ENCODE measurements at places on chromosomes 4 and X.

DNA sequence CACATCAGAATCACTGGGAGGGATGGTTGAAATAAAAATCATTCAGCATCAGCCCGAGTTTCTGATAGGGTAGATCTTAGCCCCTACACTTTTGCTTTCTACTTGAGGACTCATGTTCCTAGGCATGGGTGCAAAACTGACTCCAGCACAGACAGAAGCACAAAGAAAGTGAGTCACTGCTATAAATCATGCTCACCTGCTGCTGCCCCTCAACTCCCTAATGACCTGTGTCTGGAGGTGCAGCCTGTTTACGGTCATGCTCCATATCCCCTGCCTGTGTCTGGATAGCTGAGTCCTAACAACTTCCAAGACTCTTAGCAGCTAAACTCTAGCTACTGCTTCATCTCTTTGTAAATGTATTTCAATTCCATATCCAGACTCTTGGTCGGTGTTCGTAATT lies 57.8 kb downstream of the ADGRA3 start:
- H3K4me3 ChIP-seq = peak overlapping the region; percentile 8
- H3K27me3 ChIP-seq = no peaks in the 10 kb centered on the region
- peaks cover 79% of the 10 kb centered on the region for H3K4me1 ChIP-seq
- H3K27ac ChIP-seq = peak overlapping the region; percentile 97

DNA sequence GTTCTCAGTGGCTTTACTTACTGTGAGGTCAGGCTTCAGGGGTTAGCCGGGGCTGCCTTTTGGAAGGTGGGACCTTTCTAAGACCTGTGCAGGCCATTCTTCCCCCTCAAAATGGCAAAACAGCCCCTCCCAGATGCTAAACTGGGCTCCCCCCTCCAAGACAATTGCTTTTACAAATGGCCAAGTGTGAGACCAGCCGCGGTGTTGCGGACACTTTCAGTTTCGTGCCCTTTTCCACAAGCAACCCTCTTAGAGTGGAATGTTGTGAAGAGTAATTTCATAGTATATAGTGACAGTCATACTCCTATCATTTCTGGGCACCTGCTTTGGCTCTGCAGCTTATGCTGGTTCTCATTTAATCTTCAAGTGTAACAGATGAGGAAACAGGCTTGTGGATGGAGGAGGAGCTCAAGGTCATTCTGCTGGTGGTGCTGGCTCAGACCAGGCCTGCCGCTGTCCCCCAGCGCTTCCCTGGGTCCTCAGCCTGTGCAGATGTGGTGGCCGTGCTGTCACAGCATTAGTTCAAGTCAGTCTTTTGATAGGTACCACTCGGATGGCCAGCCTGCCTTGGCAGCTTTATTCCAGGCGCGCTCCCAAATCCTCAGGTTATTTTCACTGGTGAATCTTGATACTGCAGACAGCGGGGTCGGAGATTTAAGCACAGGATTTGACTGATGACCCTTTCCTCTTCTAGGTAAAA lies 55.0 kb upstream of the TADA2B start:
- no peak for DNase-seq
- no peaks in the 10 kb centered on the region for H3K27me3 ChIP-seq
- H3K27ac ChIP-seq = peak overlapping the region; percentile 98
- H3K4me3 ChIP-seq = peak overlapping the region; percentile 99

GRCh38 chr4:174170906-174171305 lies 112.6 kb downstream of the FBXO8 start:
- no peak overlapping the region for H3K4me3 ChIP-seq
- H3K4me1 ChIP-seq = no peaks in the 10 kb centered on the region
- peaks cover 7% of the 10 kb centered on the region for H3K27me3 ChIP-seq

DNA sequence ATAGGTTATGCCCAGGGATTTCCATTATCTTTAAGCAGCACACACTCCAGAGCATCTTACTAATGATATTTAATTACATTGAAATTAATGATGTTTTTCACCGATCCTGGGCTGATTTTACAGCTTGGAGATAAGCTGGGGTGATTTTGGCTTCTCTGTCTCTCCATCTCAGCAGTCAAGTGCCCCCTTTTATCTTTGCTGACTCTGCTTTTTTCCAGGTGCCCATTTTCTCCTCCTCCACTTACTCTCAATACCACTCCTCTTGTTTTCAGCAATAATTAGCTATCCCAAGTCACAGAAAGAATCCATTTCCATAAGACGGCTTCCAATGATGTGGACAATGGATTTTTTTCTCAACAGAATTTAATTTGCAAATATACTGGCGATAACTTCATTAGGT lies 266.7 kb downstream of the GBA3 start:
- H3K4me3 ChIP-seq = no peak overlapping the region
- no peaks in the 10 kb centered on the region for H3K27me3 ChIP-seq
- no peaks in the 10 kb centered on the region for H3K36me3 ChIP-seq
- DNase-seq = no peak

- DNase-seq = no peak
- H3K27me3 ChIP-seq = no peaks in the 10 kb centered on the region
- peaks cover 1% of the 10 kb centered on the region for H3K36me3 ChIP-seq
- H3K27ac ChIP-seq = no peak overlapping the region
- no peak overlapping the region for H3K4me3 ChIP-seq
Measured at GRCh38 chrX:63299596-63299995, 51.5 kb downstream of the SPIN4 start.

DNA sequence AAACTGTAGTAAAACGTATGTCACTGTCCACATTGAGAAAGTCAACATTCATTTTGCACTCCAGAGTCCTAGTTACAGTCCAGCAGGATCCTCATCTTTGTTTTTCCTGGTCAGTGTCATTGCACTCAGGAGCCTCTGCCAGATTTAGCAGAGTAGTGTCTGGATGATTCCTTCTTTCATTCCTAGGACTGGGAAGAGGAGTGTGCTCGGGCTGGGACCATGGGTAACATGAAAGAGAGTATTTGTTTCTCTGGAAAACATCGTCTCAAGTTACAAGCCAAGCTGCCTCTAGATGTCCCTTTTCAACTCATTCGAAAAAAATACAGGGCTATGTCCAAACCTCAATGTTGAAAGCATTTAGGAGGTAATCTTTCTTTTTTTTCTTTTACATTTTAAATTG lies 69.9 kb upstream of the TNIP3 start:
- no peaks in the 10 kb centered on the region for H3K27me3 ChIP-seq
- H3K36me3 ChIP-seq = peaks cover 4% of the 10 kb centered on the region
- H3K4me3 ChIP-seq = no peak overlapping the region
- H3K27ac ChIP-seq = no peak overlapping the region
- peaks cover under 1% of the 10 kb centered on the region for H3K4me1 ChIP-seq

- no peak for DNase-seq
- H3K4me1 ChIP-seq = peaks cover 3% of the 10 kb centered on the region
- no peak overlapping the region for H3K27ac ChIP-seq
- H3K36me3 ChIP-seq = no peaks in the 10 kb centered on the region
- no peaks in the 10 kb centered on the region for H3K27me3 ChIP-seq
Measured at GRCh38 chr4:147571036-147571770, 46.0 kb upstream of the TMEM184C start.

- no peak for DNase-seq
- H3K36me3 ChIP-seq = no peaks in the 10 kb centered on the region
- H3K4me3 ChIP-seq = no peak overlapping the region
Measured at GRCh38 chr4:38007645-38008044, 47.4 kb downstream of the PTTG2 start.

DNA sequence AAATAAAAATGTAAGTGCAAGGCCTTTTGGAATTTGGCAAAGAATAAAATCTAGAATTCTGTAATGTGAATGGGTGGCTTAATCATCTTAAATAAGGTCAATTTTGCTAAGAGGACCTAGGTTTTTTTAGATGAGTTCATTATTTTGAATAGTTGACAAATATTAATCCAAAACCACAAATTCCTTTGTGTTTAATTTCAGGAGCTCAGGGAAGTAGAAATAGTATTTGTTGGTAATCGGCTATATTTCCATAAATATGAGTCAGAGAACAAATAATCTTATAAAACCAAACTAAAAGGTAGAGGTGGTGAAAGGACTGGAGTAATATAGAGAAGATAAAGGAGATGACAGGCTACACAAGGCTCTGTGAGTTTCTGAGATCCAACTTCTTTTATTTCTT lies 190.4 kb upstream of the TLL1 start:
- H3K27me3 ChIP-seq = no peaks in the 10 kb centered on the region
- DNase-seq = no peak

GRCh38 chr4:68373513-68373912 lies 23.6 kb upstream of the YTHDC1 start:
- H3K36me3 ChIP-seq = peaks cover 3% of the 10 kb centered on the region
- H3K4me3 ChIP-seq = peak overlapping the region; percentile 55
- peaks cover 9% of the 10 kb centered on the region for H3K4me1 ChIP-seq
- H3K27ac ChIP-seq = peak overlapping the region; percentile 51
- no peaks in the 10 kb centered on the region for H3K27me3 ChIP-seq

DNA sequence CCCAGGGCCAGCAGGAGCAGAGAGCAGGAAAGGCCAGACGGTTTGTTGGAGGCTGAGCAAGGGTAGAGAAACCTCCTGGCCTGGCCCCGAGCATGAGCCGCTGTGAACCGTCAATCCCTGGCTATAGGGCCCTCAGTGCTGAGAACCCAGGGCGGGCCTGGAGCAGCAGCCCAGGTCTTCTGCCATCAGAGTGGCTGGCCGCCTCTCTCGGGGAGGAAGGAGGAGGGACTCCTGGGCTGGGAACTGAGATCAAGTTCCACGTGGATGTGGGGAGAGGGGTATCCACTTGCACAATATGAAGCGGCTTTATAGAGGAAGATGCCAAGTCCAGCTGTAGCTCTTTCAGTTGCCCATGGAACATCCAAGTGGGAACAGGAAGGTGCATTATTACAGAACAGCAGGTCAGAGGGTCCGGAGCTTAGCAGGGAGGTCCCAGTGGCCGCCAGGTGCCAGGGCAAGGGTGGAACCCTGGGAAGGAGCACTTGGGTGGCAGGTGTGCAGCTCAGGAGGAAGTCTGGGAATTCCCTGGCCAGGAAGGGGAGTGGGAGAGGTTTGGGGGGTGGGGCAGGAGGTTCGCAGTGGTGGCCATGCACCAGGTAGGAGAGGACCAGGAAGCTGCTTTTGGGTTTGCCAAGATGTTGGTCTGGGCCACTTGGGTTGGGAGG lies 31.7 kb upstream of the CRMP1 start:
- no peaks in the 10 kb centered on the region for H3K4me1 ChIP-seq
- no peak overlapping the region for H3K27ac ChIP-seq

DNA sequence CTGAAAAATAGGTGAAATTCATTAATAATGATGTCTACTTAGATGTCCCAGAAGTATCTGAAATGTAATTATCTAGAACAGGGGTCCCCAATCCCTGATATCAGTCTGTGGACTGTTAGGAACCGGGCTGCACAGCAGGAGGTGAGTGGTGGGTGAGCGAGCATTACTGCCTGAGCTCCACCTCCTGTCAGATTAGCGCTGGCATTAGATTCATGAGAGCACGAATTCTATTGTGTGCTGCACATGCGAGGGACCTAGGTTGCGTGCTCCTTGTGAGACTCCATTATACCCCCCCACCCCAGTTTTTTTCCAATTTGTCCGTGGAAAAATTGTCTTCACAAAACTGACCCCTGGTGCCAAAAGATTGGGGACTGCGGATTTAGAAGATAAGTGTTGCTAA lies 458.8 kb downstream of the CCSER1 start:
- no peak overlapping the region for H3K4me3 ChIP-seq
- no peak overlapping the region for H3K27ac ChIP-seq

DNA sequence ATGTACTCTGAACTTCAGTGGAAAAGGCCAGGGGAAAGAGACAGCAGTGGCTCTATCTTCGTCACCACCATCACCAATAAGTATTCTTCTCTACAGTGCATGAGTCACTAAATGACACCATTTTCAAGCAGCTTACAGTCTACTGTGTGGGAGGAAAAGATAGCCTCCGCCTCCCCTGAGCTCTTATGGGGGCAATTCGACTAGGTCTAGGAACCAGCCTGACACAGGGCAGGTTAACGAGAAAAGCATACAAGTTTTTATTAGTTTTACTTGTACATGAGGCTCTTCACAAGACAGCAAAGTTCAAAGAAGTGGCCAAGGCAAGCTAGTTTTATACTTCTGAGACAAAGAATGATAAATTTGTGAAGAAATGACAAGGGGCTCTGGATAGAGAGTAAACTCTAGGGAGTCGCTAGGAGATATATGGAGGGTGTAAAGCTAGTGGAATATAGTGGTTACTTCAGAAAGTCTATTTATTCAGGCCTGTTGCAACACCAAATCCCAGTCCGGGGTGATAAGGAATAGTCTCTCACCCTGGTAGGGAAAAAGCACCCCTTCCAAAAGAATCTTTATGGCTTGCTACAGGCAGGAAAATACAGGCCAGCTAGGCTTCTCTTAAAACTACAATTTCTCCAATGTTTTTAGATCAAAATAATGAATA lies 49.7 kb downstream of the SCD5 start:
- DNase-seq = no peak
- H3K36me3 ChIP-seq = no peaks in the 10 kb centered on the region
